ENCODE measurements at places on chromosomes 7 and 10.

DNA sequence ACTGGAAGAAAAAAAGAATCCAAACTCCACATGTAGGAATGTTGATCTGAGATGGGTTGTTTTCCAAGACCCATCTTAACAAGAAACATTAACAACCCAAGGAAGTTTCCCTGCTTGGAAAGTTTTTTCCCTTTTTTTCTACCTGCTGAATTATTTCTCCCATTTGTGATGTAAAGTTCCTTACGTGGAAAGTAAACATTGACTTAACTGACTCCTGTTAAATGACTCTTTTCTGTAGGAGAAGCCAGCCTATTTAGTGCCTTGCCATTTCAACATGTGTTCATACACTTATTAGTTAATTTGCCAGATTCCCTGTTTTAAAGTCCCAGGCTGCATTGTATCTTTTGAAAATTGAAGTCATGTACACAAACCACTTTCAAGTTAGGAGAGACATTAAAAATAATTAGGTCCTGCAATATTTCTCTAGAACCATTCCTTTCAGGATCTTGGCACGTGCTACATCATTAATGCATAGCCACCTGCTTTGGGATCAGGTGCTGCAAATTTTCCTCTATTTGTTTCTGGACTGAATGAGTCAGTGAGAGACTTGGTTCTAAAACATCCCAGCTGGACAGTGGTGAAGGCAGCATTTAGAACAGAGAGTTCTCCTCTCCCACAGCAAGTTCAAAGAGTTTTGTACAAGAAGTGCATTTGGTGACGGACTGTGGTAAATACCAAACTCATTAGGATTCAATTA lies 698.5 kb downstream of the SUGCT start:
- DNase-seq = no peak

DNA sequence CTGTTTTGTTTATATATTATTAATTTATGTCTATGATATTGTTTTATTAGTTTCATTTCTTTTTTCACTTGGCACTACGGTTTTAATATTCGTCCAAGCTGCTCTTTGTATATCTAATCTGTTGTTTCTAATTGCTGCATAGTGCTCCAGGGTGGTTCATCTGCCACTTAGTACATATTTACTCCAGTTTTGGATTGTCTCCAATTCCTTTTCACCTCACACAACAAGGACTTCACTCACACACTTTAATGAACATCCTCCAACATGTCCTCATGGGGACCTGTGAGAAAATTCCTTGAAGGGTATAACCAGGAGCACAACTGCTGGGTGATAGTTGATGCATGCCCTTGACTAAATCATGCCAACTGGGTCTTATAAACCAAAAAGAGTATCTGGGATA lies 14.1 kb upstream of the NOC3L start:
- no peak for DNase-seq

DNA sequence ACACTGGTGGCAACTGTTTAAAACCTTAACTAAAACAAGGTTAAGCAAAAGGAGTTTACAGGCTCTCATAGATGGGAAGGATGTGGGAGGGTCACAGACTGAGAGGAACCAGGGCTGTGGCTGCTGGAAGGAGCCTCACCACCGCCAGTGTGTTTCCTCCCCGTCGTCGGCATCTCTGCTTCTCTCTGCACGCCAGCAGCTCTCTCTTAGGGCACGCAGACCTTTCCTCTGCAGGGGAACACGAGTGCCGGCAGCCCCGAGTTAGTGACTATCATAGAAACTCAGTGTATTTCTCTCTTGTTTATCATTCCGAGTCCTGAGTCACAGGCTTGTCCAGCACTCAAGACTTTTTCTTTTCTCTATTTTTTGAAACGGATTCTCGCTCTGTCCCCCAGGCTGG lies 8.1 kb upstream of the SH2D4B start:
- DNase-seq = no peak

DNA sequence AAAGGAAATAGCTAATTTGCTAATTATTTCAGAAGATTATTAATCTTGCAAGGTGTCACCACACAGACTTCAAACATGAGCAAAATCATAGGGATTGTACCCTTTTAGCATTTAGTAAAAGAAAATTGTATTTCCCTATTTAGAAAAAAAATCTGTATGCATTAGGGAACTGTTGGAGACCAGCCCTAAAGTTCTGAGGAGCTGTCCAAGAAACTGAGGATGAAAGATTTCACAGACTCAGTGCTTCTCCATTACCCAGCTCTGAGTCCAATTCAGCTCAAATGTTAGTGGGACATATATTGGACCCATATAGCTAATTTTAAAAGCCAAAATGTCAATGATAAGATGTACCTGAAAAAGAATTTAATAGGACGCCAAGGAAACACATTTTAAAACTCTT lies 271.7 kb downstream of the SNX10 start:
- DNase-seq = no peak

DNA sequence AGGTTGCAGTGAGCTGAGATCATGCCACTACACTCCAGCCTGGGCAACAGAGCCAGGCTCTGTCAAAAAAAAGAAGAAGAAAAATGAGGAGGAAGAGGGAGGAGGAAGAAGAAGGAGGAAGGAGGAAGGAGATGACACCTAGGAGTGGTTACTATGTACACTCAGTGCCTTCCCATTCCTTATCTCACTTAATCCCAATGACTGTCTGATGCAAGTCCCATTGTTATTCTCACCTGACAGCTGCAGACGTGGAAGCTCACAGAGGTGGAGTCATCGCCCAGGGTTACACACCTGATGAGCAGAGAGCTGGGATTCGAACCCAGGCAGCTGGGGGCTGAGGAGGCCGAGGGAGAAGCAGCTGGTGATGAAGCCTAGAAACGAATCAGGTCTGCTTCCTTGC lies 258.8 kb downstream of the SNX10 start:
- no peak for DNase-seq

GRCh38 chr10:74332398-74332797 lies 181.4 kb downstream of the ADK start:
- DNase-seq = no peak

DNA sequence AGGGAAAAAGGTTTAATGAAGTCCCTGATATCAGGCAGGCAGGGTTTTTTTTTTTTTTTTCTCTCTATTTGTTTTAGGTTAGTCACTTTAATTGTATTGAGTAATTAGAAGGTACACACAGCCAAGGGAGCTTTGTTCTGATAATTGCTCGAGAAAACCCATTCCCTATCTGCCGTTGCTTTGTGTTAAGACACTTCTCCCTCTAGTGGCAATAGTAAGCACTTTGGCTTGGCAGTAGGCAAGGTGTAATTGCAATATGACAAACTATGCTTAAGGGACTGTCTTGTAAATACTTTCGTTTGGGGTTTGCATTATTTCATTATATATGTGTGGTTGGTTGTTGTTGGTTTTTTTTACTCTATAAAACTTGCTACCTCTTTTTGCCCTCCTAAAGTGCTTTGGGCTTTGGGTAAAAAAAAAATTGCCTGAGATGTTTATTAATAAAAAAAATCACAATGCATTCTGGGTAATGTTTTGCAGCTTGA lies 113.4 kb downstream of the BTRC start:
- no peak for DNase-seq

DNA sequence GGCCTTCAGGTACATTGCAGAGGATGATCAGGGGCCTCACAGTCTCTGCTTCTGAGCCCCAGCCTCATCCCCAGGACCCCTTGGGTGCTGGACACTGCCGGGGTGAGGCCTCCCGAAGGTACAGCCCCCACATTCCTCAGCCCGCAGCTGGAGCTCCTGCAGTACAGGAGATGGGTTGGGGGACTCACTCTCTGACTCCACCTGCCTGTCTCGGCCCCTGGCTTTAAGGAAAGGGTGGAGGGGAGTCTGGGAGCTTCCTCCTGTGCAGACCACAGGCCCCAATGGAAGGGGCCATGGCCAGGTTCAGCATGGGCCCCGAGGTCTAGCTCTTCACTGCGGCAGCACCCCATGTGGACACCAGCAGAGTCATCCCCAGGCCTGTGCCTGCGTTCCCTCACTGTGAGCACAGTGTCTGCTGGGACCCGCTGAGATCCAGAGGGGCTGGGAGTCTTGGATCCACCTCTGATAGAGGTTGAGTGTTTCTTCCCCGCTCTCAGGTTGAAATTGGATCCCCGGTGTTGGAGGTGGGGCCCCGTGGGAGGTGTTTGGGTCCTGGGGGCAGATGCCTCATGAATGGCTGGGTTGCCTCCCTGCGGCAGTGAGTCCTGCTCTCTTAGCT lies 99.9 kb downstream of the PRKAG2 start:
- no peak for DNase-seq

DNA sequence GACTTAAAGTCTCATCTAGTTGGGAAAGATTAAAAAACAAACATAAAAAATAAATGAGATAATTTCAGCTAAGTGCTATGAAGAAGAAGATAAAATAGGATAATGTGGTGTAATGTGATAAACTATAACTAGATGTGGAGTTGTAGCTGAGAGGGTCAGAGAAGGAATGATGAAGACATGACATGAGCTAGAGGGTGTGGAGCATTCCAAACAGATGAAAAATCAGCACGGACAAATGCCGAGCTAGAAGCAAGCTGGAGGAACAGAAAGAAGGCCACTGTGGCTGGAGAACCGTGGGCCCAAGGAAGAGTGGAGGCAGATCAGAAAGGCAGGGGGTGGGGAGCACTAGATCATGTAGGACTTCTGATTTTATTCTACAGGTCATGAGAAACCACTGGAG lies 70.6 kb downstream of the CDK6 start:
- no peak for DNase-seq

DNA sequence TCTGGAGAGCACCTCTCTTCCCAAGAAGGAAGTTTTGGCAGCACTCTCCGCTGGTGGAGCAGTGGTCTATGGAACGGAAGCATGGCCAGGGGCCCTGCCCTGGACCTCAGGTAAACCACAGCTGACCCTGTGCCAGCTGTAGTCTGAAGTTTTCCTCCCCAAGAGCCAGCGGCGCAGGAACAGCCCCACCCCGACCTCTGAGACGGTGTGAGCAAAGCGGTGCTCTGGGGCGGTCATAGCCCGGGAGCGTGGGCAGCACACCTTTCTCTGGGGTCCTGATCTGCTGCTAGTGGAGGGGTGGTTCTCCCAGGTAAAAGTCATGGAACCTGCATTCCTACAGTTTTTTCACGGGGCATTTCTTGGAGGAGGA lies 52.6 kb downstream of the TSPAN15 start:
- DNase-seq = no peak

DNA sequence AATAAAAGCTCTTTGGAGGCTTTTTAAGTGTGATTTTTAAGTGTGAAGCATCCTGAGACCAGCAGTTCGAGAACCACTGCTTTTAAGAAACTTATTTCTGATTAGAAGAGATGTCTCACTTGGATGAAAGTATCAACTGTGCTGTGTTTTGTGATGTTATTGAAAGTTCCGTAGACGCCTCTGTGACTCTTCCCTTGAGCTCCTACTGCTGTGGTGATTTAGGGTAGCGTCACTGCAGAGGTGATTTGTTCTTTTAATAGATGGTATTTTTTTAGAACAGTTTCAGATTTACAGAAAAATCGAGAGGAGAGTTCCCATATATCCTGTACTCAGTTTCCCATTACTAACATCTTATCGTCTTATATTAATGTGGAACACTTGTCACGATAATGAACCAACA lies 29.5 kb downstream of the FBH1 start:
- no peak for DNase-seq

- no peak for DNase-seq
Measured at GRCh38 chr7:44220358-44221112, 19.8 kb downstream of the YKT6 start.

- no peak for DNase-seq
Measured at GRCh38 chr7:24715661-24716479, 41.4 kb downstream of the GSDME start.

DNA sequence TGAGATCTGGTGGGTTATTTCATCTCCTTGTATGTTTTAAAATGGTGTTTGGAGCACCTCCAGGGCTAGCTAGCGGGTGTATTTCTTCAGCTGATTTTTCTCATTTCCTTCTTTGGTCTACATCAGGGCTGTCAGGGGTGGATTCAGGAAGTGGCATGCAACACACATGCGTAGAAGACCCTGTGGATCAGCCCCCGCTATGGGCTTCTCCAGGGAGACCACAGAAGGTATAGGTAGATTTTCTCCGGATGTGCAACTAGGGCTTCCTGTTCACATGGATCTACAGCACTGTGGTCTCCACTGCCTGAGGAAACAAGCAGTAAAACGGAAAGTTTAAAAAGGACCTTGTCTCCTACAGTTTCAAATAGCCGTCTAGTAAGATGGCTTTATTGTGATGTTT lies 10.4 kb downstream of the NUB1 start:
- DNase-seq = no peak

- DNase-seq = no peak
Measured at GRCh38 chr10:10591715-10592341, 425.8 kb upstream of the CELF2 start.

- no peak for DNase-seq
Measured at GRCh38 chr10:103648636-103649532, 155.4 kb downstream of the NEURL1 start.

DNA sequence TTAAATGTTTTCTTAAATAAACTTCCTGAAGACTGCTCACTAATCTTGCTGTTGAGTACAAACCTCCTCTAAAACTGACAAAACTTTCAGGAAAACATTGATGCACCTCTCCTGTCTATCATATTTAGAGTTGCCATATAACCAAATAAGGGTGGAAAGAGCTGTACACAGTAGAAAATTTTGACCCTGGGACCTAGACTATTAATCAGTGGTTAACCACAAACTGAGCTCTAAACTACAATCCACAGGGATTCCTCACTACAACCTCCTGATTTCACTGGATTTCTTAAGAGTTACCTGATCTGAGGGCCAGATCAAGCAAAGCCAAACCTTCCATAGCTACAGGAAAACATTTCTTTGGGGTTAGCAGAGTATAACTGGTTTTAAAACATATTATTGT lies 39.9 kb upstream of the WNT16 start:
- no peak for DNase-seq

DNA sequence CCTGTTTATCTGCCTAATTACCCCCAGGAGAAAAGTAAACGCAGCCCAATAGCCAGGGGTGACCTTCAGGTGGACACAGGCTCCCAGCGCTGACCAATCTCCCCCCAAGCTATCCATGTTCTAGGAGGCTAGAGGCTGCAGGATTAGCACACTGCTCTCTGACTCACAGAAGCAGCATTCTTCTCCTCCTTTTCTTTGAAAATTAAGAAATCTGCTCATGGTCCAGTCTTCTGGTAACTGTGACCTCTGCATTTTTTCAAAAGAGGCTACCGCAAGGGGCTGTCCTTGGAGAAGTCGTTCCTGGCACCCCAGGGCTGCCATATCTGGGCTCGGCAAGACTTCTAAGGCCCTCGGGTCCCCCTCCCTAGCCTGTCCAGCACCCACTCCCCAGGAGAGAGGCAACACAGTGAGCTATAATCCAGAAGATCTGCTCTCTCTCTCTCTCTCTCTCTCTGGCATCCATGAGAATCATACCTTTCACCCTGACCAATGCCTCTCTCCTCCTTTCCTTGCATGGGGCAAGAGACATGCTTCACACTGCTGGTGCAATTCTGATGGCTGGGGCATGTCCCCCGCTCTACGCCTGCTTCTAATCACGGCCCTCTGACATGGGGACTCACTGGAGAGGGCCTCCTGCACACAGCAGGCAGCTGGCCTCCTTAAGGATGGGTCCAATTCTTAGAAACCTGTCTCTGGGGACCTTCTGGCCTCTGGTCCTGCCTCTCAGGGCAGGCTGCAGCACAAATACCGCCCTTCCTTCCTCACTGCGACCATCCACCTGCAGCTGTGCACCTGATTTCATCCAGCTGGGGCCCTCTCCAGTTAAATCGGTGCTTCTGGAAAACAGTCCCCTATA lies 27.3 kb downstream of the ANXA11 start:
- no peak for DNase-seq
